CD4-positive, alpha-beta T cell treated with Interferon gamma for 1 hour (primary cell): ENCODE measurements at places on chromosomes 13 and 19.

- peak; percentile 17 for DNase-seq
Observed at GRCh38 chr19:19447536-19448237, 42.2 kb downstream of the GATAD2A start.

GRCh38 chr13:23771552-23771951, 117.6 kb downstream of the MIPEP start:
- DNase-seq: no peak

DNA sequence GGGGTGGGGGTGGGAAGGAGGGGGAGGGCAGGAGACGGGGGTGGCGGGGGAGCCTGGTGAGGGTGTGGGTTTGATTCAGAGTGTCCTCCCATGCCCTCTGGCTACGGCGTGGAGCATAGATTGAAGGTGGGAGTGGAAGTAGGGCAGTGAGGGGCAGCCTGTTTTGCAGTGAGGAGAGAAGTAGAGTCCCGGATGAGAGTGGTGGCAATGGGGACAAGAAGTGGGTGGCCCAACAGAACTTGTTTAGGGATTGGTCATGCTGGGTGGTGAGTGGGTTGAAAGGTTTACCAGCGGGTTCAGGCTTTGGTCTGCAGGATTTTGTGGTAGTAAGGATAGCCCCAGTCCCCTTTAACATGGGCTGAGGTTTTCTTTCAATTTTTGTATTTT, 35.5 kb downstream of the SIPA1L3 start:
- no peak for DNase-seq

DNA sequence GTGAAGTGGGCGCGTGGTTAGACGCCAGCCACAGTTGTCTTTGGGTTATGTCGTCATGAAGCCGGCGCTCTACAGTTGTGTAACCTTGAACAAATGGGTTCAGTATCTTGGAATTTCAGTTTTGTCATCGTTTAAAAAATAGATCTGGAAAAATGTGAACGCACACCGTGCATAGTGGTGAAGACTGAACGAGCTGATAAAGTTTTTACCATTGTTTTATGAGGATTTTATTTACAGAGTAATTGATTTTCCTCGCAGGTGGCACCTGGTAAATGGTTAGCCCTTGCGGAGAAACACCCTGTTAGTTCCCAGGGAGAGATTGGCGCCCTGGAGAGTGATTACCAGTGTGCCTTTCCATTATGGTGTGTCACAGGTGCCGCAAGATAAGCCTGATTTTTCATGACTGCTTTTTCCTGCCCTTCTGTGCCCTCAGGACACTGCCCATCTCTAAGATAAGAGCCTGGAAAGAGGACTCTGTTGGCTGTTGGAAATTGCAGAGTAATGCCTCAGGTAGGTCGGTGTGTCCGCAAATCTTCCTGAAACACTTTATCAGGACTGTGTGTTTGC, 577 bp downstream of the ZNF181 start:
- no peak for DNase-seq

DNA sequence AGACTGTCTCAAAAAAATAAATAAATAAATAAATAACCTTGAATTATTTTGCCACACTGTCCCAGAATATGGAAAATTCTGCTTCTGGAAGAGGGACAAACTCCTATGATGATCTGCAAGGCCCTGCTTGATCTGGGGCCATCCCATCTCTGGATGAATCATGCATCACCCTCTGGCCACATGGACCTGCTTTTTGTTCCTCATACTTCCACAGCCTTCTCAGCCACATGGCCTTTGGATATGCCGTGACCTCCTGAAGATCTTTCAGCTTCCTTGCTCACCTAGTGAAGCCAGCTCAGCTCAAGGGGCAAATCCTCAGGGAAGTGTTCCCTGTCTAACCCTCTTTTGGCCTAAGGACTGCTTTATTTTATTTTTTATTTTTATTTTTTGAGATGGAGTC, 10.3 kb downstream of the IER2 start:
- no peak for DNase-seq

GRCh38 chr19:8638078-8638619, 7.7 kb downstream of the NFILZ start:
- DNase-seq: peak; percentile 11

GRCh38 chr19:48090281-48090802, 20.3 kb downstream of the PLA2G4C start:
- no peak for DNase-seq

DNA sequence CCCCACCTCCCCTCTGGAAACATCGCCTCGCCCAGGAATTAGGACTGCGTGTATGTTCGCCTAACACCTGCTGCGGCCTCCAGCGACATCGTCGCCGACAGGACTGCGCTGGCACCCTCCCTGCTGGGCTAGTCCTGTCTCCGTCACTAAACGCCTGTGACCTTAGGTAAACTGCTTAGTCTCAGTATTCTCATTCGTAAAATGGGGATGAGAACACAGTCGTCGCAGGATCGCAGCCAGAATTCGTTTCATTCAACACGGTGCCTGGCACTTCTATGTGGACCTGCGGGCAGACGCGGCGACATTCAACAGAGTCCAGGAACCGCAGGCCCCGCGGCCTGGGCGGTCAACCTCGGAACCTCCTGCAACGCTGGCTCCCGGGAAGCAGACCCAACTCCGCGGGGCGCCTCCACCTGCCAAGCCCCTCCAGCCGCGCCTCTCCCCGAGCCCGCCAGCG, 485 bp downstream of the CRYL1 start:
- no peak for DNase-seq

DNA sequence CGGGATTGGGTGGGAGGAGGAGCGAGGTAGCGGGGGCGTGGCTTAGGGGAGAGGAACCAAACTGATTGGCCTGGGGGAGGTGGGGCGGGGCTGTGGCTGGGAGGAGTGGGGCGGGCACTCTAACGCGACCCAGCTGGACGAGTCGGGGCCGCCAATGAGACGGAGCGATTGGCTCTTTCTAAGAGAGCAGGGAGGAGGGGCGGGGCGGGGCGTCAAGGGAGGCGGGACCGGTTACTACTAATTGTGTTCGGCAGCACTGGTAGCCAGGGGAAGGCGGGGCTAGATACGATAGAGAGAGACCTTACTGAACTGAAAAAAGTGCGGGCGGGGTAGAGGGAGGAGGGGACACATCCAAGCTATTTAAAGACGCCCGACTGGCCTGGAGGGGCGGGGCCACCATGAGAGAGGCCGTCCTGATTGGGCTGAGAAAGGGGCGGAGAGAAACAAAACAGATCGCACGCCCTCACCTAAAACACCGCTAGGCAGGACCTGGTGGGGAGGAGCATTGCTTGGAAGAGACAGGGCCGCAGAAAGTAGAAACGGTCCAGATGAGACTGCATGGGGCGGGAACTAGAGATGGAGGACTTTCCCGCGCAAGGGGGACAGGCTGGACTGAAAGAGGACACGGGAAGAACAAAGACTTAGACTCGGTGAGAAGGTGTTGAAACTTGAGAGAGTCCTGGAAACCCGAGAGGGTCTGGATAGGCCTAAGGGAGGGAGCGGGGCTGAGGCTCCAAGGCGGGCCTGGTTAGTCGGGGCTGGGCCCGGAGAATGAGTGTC, at the start of gene KCNC3:
Gene KCNC3, minus strand, starts transcription at position 232 of the 780 bp plus-strand sequence. CDS start 295 bp downstream, outside the sequence.
- peak; percentile 97 for DNase-seq

DNA sequence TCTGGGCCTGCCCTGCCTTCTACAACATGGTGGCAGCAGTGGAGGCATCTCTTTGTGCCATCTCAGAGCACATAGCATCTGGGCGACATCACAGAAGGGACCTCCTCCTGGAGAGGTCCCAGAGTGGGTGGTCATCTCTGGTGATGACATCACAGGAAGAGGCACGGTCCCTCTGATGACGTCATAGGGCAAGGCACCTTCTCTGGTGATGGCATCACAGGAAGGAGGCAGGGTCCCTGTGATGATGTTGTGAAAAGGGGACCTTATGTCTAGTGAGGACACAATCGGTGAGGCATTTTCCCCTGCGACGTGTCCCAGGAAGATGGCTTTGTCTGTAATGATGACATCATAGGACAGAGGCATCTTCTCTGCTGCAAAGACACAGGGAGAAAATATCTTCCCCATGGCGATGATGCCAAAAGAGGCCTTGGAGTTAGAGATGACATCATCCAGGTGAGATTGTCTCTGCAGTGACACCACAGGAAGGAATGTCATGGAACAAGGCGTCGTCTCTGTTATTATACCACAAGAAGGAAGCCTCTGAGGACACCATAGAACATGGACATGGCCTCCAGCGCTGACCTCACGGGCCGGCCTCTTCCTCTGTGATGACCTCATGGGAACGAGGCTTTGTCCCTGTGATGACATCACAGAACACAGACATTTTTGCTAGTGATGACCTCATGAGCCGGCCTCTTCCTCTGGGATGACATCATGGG, 10.7 kb downstream of the SHISA7 start:
- no peak for DNase-seq
